ENCODE measurements at places on chromosomes 11 and 22. TPM values are rescaled to one million over a fixed set of nuclear protein-coding genes. Genes with fewer than 3 reads are reported as not detected.

DNA sequence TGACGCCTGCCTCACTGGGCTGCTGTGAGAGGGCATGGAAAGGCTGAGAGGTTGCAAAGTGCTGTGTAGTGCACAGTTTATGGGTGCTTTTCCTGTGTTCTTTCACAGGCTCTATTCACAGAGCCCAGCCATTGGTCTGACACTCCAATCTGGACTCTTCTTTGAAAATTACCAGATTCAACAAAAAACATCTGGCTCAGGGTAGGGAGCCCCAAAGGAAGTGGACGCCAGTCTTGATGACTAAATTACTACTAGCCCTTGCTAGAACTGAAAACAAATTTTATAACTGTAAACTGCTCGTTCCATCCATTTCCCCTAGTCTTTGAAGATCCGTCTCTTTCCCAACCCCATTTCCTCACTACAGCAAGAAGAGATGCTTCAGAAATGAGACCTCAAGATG is 178.6 kb downstream of the TENM4 start:
- DNase-seq: no peak

- DNase-seq: no peak
Measured at GRCh38 chr11:124474079-124474478, 28.6 kb upstream of the OR8B8 start.

DNA sequence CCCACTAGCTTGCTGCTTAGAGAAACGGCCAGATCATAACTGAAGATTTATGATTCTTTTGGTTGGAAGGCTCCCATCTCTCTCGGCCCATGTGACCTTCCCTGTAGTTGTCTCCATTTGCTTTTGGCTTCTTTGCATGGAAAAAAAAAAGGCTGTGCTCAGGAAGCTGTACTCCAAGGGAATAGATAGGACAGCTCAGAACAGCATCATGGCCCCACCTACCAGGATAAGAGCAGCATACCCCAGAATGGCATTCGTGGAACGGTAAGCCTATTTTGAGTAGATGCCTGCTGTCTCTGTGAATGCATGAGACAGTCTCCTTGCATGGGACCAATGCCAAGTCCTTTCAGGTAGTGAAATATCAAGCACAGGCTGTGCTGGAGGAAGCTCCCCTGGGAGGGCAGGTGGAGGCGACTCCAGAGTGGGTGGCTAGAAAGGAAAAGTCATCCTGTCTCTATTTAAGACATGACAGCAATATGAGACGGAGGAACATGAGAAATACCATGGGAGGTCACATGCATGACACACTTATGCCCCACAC is 94.1 kb upstream of the AMOTL1 start:
- no peak for DNase-seq

GRCh38 chr11:77559686-77560401 is 29.9 kb upstream of the AQP11 start:
- peak; percentile 60 for DNase-seq

- DNase-seq: no peak
Measured at GRCh38 chr22:47056361-47056760, 293.9 kb downstream of the TBC1D22A start.

DNA sequence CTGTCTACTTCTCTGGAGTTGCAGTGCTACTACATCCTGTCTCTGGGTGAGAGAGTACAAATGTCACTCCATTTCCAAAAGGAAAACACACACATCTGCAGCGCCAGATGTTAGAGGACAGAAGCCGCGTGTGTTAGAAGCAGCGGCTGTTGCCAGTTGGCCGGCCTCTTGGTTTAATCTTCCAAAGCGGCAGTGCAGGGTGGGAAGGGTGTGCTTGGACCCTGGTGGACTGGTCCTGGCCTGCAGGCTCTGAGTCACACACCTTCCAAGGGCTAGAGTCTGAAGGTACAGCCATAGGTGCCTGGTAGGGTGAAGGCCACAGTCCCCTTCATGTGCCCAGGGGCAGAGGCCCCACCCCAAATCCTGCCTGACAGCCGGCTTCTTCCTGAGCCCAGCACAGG is 99.8 kb downstream of the CTTN start:
- DNase-seq: no peak

The MGAT3 gene
- total RNA-seq: 1.0 TPM

The GAL3ST1 gene
- total RNA-seq: 7.8 TPM

The KLHL35 gene
- total RNA-seq: 23.5 TPM
